ENCODE measurements at places on chromosomes 3 and 15. TPM values are rescaled to one million over a fixed set of nuclear protein-coding genes. Genes with fewer than 3 reads are reported as not detected.
A peak's percentile ranks its signal among the peaks of the same experiment; 100 is the strongest.

Gene LRRC2
- total RNA-seq, result 0.12 TPM

- DNase-seq, result no peak
Observed at GRCh38 chr3:72891053-72891855, 3.4 kb downstream of the GXYLT2 start.

Gene GRAMD1C
- total RNA-seq, result 2.4 TPM

DNA sequence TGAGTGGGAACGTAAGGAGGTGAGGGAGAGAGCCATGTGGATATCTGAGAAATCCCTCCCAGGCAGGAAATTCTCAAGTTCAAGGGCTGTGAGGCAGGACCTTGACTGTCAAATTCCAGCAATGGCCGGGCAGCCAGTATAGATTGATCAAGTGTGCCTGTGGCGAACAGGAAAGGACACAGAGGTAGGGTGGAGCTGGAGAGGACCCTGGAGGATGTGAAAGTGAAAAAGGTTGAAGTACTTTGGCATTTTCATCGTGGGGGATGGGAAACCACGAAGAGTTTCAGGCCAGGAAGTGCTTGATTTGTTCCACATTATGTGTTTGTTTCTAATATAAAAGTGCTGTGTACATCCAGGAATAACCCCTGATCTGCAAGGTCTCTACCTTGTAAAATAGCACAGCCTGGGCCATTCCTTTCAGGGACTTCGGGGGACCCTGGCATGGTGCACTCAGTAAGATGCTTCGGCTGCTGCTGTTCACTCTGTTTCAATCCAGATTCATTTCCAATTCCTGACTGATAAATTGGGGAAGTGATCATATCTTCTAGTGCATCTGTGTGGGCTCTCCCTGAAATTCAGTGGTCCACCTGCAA is 156.6 kb downstream of the MCTP2 start:
- no peak for DNase-seq

DNA sequence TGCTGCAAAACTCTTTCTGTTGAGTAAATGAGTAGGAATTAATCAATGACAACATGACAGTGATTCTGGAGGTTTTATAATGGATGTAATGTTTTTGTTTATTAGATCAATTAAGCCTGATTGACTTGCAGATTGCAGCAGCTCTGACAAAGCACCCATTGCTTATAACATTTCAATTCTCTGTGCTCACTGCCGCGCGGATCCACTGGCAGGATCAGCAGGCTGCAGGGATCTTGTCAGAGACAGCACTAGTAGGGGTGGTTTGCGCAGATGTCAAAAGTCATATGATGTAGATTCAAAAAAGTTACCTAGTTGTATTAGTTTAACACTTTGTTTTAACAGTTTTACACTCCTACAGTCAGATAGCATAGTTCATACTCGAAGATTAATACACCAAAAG is 93.4 kb downstream of the MBNL1 start:
- DNase-seq, result no peak

- no peak for DNase-seq
Observed at GRCh38 chr15:85142312-85142711, 160.7 kb downstream of the PDE8A start.

Gene EXD1
- total RNA-seq, result not detected

DNA sequence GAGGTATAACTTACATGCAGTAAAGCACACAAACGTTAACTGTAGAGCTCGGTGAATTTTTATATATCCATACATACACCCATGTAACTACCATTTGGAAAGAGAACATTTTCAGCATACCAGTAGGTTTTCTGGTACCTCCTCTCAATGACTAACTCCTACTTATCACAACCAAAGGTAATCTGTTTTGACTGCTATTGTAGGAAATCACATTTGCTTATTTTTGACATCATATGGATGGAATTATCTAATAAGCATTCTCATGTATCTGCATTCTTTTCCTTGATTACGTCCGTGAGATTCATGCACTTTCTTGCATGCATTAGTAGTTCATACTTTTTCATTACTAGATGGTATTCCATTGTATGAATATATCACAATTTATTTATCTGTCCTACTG is 76.8 kb downstream of the CSNK1G1 start:
- DNase-seq, result no peak

GRCh38 chr3:148962513-148962912 is 28.8 kb upstream of the GYG1 start:
- no peak for DNase-seq

DNA sequence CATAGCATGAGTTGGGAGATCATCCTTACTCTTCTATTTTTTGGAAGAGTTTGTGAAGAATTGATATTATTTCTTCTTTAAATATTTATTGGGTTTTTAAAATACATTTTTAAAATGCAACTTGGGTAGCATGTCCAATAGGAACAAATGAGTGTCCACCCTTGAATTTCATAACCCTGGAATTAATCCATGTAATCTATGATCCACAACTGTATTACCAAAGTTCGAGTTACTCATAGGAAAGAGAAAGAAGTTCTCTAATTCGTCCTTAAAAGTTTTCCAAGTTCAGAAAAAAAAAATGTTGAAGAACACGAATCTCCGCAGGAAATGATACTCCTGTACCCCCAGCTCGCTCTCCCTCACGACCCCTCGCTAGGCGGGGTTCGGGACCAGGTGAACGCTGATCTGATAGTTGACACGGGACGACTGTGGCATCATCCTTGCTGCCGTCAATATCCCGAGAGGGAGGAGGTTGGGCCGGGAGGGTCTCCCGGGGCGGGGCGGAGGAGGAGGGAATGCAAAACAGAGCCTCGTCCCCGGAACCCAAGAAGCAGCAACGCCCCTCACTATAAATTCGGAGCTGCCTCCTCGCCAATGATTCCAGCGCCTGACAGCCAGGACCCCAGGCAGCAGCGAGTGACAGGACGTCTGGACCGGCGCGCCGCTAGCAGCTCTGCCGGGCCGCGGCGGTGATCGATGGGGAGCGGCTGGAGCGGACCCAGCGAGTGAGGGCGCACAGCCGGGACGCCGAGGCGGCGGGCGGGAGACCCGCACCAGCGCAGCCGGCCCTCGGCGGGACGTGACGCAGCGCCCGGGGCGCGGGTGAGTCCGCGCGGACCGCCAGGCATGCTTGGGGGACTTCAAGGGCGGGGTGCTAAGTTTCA is at the start of gene AGTR1:
Gene AGTR1 (plus strand): TSS at position 598 of the 884 bp plus-strand sequence. CDS start 43,133 bp downstream, outside the sequence.
- peak; percentile 57 for DNase-seq

Gene JMJD7
- total RNA-seq, result 14.8 TPM

DNA sequence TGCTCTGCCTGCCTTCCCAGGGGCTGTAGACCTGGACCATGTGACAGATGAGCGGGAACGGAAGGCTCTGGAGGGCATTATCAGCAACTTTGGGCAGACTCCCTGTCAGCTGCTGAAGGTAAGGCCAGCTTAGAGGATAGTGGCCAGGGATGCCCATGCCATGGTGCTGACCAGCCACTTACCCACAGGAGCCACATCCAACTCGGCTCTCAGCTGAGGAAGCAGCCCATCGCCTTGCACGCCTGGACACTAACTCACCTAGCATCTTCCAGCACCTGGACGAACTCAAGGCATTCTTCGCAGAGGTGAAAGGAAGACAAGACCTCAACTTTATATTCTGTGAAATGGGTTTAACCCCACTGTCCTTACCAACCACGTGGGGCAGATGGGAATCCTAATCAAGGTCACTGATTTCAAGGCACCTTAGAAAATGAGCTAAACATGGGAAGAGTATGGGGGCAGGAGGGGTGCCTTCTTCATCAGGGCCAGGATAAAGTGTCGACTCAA is 26.7 kb downstream of the NBEAL2 start:
- DNase-seq, result no peak

DNA sequence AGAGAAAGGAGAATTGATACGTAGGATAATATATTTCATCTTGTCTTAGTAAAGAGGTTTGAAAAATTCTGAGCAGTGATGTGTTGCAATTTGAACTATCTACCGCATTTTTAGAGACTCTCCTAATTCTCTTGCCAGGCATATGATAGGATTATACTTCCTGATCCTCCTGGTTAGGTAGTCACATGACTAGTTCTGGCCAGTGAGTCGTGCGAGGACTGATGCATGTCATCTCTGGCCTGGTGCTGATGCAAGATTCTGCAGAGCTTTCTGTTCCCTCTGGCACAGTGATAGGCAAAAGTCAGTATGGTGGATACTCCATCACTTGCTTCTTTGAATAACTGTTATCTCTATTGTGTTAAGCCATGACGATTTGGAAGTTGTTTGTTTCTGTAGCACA is 277.6 kb upstream of the NAALADL2 start:
- no peak for DNase-seq

GRCh38 chr3:127632035-127632820 is 3.2 kb downstream of the PODXL2 start:
- DNase-seq, result no peak

- no peak for DNase-seq
Observed at GRCh38 chr15:93018574-93018973, 70.4 kb downstream of the RGMA start.

GRCh38 chr3:64455351-64455750 is 230.1 kb upstream of the PRICKLE2 start:
- no peak for DNase-seq

- DNase-seq, result no peak
Observed at GRCh38 chr15:71808311-71809020, 1.9 kb upstream of the NR2E3 start.
